GM18507 (cell line): ENCODE measurements at places on chromosomes 6 and 20.

- no peak for DNase-seq
Measured at GRCh38 chr6:23927935-23928334, 198.1 kb upstream of the NRSN1 start.

DNA sequence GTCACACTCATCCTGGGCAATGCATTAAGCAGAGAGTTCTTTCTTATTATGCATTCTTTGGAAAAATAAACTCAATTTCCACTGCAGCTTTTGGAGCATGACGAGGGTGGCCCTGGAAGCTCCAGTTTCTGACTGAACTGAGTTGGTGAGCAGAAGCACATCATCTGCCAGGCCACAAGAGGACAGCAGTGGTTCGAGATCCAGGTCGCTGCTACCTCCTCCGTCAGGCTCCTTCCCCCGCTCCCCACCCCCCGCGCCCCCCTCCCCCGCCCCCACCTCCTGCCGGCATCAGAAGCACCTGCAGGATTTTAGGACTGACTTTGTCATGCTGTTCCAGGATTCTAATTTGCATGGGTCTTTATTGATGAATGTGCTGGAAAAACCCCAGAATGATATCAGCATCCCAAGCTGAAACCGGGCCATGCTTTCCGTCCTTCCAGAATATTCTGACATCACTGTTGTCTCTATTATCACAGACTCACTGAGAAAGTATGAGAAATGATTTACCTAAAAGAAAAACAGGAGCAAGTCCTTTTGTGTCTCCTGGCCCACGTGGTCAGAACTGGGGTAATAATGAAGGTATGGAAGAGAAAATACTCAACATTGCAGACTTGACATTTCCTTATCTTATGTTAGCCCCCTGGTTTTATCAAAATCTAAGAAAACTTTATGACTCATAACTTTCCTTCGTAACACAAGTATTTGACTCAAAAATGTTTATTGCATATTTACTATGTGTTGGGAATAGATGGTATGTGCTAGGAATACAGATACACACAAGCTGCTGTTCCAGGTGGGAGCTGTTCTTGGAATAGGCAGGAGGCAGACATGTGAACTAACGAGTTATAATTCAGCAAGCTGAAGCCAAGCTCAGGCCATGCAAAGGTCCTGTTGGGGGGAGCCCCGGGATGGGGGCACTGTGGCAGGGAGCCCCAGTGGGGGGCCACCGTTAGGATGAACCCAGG, 220.2 kb upstream of the EXOC2 start:
- no peak for DNase-seq

DNA sequence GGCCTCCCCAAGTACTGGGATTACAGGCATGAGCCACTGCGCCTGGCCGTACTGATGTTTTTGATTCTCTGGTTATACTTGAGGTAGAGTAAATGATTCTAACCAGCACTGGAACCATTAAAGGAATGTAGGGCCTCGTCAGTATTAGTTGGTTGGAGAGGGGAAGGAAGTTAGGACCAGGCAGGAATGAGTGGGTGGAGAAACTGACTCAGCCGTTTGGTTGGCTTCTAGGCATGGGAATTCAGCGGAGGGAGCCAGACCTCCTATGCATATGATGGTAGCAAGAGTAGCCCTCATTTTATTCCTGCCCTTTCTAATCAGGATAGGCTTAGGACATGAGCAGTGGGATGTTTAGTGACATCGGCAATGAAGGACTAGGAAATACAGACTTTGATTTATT, 19.0 kb upstream of the SERINC3 start:
- no peak for DNase-seq

GRCh38 chr6:161636882-161637430, 363.1 kb upstream of the AGPAT4 start:
- no peak for DNase-seq

GRCh38 chr20:47849596-47849995, 64.3 kb upstream of the SULF2 start:
- DNase-seq, result no peak

DNA sequence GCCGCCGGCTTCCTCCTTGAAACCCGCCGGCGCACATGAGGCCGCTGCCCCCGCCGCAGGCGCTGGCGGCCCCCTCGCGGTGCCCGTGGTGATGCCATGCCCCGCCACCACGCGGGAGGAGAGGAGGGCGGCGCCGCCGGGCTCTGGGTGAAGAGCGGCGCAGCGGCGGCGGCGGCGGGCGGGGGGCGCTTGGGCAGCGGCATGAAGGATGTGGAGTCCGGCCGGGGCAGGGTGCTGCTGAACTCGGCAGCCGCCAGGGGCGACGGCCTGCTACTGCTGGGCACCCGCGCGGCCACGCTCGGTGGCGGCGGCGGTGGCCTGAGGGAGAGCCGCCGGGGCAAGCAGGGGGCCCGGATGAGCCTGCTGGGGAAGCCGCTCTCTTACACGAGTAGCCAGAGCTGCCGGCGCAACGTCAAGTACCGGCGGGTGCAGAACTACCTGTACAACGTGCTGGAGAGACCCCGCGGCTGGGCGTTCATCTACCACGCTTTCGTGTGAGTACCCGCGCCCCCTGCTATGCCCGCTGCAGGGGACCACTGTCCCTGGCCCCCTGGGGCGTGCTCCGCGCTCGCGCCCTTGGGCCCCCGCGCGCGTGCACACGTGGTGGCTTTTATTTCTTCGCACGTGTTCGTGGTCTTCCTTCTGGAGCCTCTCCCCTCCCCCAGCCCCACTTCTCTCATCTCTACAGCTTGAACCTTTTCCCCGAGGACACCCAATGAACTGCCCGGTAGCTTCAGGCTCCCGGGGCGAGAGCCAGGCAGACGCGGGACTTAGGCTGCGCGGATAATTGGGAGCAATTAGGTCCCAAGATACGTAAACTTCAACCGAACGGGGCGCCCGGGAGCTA, 453 bp downstream of the KCNQ5 start:
- DNase-seq, result no peak

GRCh38 chr6:33290459-33290858, 1.1 kb downstream of the PFDN6 start:
- DNase-seq, result no peak
